ENCODE measurements at places on chromosomes 11 and 22.

DNA sequence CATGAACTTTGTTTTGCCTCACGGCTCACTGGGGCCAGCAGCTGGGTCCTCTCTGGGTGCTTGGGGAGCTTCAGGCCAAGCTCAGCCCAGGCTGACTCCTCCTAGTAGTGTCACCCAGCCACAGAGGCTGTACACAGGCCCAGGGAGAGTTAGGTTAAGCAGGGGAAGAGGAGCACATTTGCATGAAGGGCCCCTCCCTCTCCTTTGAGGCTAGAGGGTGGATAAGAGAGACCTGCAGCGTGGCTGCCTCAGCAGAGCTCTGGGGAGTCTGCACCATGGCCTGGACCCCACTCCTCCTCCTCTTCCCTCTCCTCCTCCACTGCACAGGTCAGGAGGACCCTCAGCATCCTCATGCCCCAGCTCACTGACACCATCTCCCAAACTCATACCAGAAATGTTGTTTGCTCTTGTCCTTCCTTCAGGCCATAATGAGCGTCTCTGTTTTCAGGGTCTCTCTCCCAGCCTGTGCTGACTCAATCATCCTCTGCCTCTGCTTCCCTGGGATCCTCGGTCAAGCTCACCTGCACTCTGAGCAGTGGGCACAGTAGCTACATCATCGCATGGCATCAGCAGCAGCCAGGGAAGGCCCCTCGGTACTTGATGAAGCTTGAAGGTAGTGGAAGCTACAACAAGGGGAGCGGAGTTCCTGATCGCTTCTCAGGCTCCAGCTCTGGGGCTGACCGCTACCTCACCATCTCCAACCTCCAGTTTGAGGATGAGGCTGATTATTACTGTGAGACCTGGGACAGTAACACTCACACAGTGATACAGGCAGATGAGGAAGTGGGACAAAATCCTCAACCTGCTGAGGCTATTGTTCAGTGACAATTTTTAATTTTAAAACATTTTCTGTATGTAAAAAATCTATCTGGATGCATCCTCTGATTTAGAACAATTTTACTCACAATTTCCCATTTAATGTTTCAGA is 82.4 kb upstream of the VPREB1 start:
- DNase-seq = no peak

- no peak for DNase-seq
Observed at GRCh38 chr11:120622189-120622875, 110.8 kb downstream of the GRIK4 start.

GRCh38 chr22:20881231-20881630 is 22.4 kb downstream of the SNAP29 start:
- no peak for DNase-seq

DNA sequence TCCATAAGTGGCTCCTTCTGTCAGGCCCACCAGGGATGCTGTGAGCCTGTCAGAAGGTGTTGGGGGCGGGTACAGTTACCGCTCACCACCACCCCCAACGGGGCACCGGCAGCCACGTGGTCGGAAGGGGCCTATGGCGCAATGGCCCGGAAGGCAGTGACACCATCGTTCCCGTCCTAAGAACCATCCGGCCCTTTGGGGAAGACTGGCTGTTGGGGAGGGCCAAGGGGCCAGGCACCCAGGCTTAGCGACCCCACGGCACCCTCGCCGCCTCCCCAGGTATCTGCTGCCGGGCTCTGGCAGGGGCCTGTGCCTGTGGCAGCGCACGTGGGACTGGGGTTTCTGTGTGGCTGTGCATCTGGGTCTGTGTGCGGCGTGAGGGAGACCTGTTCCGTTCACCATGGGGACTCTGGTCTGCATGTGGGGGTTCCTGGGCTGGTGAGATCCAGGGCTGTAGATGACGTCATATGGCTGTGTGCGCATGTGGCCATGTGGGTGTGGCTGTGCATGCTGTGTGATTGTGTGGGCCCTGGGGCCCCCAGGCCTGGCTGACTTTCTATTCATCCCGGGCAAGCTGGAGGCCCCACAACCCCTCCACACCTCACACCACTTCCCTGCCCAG is 717 bp downstream of the OSM start:
- DNase-seq = no peak

DNA sequence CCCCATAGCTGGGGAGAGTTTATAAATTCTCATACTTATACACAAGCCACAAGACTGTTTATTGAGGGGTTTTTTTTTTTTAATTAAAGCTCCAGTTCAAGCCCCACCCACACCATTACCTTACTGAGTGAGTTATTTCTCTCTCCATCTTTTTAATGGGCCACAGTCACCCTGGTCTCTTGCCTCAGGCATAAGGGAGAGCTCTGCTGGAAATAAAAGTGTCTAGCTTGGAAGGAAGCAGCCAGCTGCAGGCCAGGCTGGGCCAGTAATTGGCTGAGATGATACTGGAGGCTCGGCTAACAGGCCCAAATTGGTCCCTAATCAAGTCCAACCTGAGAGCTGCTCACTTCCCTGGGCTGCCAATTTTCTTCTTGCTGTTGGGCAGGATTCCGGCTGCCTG is 174.1 kb downstream of the INSC start:
- DNase-seq = no peak

- no peak for DNase-seq
Observed at GRCh38 chr11:120034881-120035630, 102.9 kb downstream of the TRIM29 start.

- DNase-seq = no peak
Observed at GRCh38 chr22:46280063-46280817, 12.4 kb downstream of the TTC38 start.

DNA sequence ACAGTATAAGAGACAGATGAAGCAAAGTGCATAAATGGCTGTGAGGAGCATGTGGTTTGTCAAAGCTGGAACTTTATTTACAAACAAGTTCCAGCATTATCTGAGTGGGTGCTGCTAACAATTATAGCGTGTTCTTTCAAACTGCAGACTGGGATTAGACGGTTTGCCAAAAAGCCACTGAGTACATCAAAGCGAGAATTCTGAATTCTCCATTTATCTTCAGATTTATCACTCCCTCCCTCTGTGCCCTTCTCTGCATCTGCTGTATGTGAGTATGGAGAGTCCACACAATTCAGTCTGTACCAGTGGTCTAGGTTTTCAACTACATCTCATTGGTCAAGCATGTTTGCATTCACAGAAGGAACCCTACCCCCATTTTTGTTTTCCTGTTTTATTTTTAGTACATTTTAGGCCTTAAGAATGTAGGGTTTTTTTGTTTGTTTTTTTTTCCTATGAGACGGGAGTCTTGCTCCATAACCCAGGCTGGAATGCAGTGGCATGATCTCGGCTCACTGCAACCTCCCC is 18.1 kb upstream of the INCENP start:
- DNase-seq = no peak

DNA sequence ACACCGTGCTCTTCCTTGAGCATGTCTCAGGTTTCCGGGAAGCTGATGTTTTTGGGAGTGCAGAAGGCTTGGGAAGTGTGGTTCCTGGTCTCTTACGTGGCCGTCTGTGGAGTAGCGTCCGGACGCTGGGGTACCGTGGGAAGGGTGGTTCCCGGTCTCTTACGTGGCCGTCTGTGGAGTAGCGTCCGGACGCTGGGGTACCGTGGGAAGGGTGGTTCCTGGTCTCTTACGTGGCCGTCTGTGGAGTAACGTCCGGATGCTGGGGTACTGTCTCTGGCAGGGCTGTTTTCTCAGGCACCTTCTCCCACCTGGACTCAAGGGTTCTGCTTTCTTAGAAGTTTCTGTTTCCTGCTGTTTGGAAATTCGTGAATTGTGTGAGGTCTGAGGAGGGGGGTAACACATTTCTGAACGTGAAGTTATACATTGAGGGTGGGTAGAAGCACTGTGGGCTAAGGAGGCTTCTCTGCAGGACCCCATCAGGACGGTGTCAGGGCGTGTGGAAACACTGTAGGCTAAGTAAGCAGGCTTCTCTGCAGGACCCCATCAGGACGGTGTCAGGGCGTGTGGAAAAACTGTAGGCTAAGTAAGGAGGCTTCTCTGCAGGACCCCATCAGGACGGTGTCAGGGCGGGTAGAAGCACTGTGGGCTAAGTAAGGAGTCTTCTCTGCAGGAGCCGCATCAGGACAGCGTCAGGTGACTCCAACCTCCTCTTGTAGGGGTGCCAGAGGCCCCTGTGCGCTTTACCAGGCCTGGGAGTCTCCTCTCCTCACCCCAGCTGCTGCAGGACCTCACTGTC is 5.3 kb upstream of the IFITM3 start:
- DNase-seq = no peak

DNA sequence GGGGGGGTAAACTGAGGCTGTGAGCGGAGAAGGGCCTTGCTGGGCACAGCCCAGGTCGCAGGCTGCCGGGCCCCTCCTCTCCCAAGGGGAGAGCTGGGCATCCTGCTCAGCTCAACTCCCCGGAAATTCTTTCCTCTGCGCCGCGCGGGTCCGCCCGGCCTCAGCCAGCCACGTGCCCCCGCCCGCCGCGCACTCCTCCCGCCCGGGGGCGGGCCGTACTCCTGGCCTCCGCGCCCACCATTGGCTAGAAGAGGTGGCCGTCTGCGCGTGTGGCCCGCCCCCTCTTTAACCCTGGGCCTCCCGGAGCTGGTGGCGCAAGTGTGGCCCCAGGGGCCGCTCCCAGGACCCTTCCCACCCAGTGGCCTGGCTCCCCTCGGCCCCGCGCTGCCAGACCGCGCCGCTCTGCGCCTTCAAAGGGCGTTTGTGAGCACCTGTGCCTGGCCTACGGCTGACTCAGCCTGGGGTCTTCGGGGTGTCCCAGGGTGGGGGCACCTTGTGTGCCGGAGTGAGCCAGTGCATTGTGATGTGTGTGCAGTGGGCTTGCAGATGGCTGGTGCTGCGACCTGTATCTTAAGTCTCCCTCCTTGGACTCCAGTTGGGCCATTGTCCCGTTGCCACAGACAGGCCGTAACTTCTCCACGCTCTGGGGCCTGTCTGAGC is 2.0 kb downstream of the MRGPRF start:
- DNase-seq = peak; percentile 71

DNA sequence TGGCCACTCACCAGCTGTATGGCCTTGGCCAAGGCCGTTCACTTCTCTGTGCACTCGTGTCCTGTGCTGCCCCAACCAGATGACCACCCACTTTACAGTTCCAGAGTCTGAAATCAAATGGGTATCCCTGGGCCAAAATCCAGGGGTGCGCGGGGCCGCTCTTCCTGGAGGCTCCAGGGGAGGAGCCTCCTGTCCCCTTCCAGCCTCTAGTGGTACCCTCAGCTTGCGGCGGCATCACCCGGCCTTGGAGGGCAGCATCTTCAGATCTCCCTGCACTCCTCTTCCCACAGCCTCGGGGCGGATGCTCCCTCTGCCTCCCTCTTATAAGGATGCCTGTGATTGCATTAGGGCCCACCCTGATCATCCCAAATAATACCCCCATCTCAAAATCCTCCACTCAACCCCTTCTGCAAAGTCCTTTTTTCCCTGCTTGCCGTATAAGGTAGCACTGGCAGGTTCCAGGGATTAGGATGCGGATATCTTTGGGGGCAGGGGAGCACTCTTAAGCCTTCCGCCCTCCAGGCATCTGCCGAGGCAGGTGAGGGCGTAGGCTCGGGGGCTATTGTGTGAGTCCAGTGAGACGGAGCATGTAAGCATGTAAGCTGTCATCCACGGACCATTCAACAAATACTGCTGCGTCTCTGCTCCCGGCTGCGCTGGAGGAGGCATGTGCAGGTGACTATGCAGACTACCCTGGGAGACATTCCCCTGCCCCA is 24.4 kb upstream of the SHISAL1 start:
- no peak for DNase-seq

- no peak for DNase-seq
Observed at GRCh38 chr11:12247543-12248254, 129.7 kb upstream of the PARVA start.

GRCh38 chr22:26734339-26735018 is 77.1 kb downstream of the MIAT start:
- no peak for DNase-seq

- no peak for DNase-seq
Observed at GRCh38 chr11:119624629-119625028, 104.4 kb downstream of the NECTIN1 start.

GRCh38 chr22:23520863-23521440 is 59.1 kb downstream of the IGLL1 start:
- DNase-seq = no peak

- DNase-seq = no peak
Observed at GRCh38 chr11:48107188-48107704, 109.4 kb upstream of the OR4B1 start.

DNA sequence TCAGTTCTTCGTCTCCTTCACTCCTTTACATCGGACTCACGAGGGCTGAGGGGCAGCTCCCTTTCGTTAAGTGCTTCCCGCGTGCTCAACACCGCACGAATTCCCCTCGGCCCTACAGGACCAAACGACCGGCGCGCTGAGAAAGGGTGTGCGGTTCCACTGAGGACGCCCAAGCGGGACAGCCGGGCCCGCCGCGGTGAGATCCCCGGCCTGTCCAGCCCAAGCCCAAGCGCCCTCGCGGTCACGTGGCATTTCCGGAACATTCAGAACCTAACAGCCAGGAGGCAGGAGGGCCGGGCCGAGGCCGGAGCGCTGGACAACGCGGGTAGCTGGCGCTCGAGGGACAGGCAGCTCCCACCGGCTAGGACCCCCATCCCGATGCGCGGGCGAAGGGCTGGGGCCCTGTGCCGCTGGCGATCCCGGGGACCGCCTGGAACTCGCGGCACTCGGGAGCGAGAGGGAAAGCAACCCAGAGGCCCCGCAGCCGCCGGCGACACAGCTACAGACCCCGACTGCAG is 737 bp upstream of the STIP1 start:
- DNase-seq = peak; percentile 94

DNA sequence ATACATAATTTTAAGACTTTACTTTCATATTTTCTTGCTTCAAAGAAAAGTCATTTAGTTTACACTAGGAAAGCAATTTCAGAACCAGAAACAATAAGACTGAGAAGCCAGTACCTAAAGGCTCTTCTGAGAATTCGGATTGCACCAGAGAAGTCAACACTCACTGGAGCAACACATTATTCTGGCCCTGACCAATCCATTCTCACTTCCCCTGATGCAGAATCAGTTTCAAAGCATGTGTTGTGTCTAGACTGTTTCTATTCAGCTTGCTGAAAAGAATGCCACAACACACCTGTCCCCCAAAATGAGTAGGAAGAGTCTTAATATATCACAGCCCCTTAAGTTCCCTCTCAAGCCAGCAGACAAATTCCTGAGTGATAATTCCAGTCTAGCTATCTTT is 1074.3 kb upstream of the TENM4 start:
- DNase-seq = no peak

DNA sequence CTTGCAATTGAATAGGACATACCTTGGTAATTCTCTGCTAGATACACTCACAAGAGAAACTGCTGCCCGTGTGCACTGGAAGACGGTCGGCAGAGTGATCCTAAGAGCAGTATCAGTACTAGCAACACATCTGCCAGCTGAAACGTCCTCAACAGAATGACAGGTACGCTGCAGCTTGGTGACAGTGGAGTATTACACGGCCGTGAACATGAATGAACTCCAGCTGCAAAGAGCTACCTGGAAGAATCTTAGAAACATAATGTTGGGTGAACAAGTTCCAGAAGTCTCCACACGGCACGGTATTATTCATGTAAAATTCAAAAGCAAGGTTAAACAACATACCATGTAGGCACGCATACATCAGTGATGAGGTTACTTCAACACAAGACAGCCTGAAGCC is 44.4 kb downstream of the TPCN2 start:
- DNase-seq = no peak

DNA sequence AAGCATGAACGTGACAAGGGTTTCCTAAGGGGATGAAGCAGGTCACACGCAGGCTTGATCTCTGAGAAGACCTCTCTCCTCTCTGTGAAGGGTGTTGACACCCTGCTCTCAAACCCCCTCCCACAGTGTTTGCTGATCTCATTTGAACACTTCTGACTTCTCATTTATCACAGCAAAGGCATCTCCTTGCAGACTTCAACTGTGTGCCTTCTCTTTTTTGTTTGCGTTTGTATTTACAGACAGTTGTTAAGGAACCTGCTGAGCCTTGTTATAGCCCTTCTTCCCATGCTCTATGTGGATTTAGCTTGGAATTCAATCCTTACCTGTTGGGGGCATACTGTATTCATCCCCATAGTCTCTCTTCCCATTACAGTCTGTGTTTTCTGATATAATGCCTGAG is 206.5 kb downstream of the NELL1 start:
- no peak for DNase-seq

Measured in hypothalamus (tissue), 51 donors.